Breast epithelium (tissue), 4 donors: ENCODE measurements at places on chromosomes 5 and 9. TPM values are rescaled to one million over a fixed set of nuclear protein-coding genes. Genes with fewer than 3 reads are reported as not detected.
A peak's percentile ranks its signal among the peaks of the same experiment; 100 is the strongest.

DNA sequence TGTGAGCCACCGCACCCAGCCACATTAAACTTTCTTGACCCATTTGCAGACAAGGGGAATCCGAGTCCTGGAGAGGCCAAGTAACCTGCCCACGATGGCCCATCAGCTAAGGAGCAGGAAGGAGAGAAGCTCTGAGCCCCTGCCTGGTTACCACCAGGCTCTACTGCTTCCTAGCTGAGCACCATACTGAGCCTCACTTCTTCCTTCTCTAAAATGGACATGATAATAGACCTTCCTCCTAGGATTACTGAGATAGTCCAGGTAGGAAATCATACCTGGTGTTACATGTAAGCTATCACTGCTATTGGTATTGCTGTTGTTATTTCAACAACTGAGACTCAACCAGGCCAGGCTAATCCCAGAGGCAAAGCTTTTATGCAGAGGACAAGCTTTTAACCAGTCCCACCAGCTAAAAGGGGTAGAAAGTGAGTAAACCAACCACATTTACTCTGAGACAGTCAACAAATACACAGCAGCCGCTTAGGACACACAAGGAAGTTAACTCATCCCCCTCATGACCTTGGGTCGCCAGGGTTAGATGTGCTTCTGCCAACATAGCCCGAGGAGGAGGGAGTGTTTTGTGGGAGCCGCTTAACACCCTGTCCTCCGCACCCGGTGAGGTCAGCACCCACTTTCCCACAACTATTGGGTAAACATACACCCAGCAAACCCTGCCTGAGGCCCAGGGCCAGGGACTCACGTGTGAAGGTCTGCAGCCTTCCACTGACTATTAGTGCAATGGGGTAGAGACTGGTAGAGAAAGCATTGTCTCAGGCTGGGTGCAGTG, 20.6 kb upstream of the PTGES start:
- peak overlapping the region; percentile 82 for H3K27ac ChIP-seq
- no peaks in the 10 kb centered on the region for H3K27me3 ChIP-seq
- peaks cover 8% of the 10 kb centered on the region for H3K4me1 ChIP-seq
- no peaks in the 10 kb centered on the region for H3K36me3 ChIP-seq
- no peak overlapping the region for H3K4me3 ChIP-seq

- H3K27ac ChIP-seq: no peak overlapping the region
- H3K4me1 ChIP-seq: no peaks in the 10 kb centered on the region
- no peaks in the 10 kb centered on the region for H3K36me3 ChIP-seq
- no peak overlapping the region for H3K4me3 ChIP-seq
- no peaks in the 10 kb centered on the region for H3K27me3 ChIP-seq
These were observed 105.6 kb downstream of the PPP2R2B start for GRCh38 chr5:146772881-146773466.

DNA sequence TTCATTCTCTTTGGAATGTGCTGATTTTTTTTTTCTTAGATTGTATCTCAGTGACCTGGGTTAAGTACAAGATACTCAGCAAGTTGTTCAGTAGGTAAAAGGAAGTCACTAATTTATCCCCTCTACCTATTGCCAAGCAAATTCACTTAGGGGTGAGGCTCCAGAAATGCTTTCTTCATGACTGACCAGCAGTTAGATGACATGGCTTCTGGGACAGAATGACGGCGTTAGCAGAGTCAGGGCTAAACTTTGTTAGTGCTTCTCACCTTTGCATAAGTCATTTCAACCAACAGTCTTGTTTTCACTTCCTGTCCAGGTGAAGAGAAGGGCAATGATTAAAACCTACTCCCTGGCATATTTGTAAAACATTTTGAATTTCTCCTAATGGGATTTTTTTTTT, 20.2 kb upstream of the MTAP start:
- no peaks in the 10 kb centered on the region for H3K4me1 ChIP-seq
- H3K27ac ChIP-seq: no peak overlapping the region
- DNase-seq: no peak
- no peaks in the 10 kb centered on the region for H3K36me3 ChIP-seq
- no peaks in the 10 kb centered on the region for H3K27me3 ChIP-seq
- H3K4me3 ChIP-seq: no peak overlapping the region

The ZNF462 gene
- total RNA-seq: 9.0 TPM

DNA sequence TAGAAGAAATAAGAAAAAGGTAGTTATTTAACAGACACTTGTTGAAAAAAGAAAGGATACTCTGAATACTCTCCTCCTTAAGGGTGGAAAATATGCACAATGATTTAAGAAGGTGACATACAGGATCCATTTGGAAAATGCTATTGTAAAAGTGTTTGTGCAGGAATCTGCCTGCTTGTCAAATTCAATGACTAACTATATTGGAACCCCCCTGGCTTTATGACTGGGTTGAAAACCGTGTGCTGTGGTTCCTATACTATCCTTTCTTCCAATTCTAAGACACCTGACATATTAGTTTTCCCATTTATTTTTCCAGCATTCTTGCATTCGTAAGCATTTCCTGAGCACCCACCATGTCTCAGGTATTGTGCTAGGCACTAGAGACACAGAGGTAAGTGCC, 220.0 kb downstream of the GLIS3 start:
- no peaks in the 10 kb centered on the region for H3K36me3 ChIP-seq
- no peak for DNase-seq
- no peaks in the 10 kb centered on the region for H3K4me1 ChIP-seq
- H3K27ac ChIP-seq: no peak overlapping the region
- no peak overlapping the region for H3K4me3 ChIP-seq

DNA sequence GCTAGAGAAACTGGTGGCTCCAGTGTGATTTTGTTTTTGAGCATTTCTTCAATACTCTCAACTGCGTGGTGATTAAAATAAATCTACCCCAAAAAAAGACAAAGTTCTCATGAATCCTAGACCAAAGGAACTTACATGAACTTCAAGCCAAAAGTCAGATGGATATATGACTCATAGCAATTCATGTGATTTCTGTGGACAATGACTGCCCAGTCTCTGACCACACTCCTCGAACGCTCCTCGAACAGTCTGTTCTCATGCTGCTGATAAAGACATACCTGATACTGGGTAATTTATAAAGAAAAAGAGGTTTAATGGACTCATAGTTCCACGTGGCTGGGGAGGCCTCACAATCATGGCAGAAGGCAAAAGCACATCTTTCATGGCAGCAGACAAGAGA, 46.4 kb upstream of the CEP78 start:
- no peaks in the 10 kb centered on the region for H3K36me3 ChIP-seq
- no peaks in the 10 kb centered on the region for H3K27me3 ChIP-seq
- no peaks in the 10 kb centered on the region for H3K4me1 ChIP-seq
- H3K4me3 ChIP-seq: no peak overlapping the region
- DNase-seq: no peak
- H3K27ac ChIP-seq: no peak overlapping the region

GRCh38 chr5:159657771-159658170, 258.5 kb upstream of the ADRA1B start:
- no peak overlapping the region for H3K4me3 ChIP-seq
- DNase-seq: no peak
- no peaks in the 10 kb centered on the region for H3K27me3 ChIP-seq
- H3K4me1 ChIP-seq: no peaks in the 10 kb centered on the region
- H3K36me3 ChIP-seq: no peaks in the 10 kb centered on the region

The BASP1 gene
- 50.1 TPM for total RNA-seq

GRCh38 chr5:178309271-178310013, 76.8 kb upstream of the PHYKPL start:
- no peak overlapping the region for H3K27ac ChIP-seq
- no peaks in the 10 kb centered on the region for H3K4me1 ChIP-seq
- H3K27me3 ChIP-seq: no peaks in the 10 kb centered on the region

- H3K36me3 ChIP-seq: no peaks in the 10 kb centered on the region
- no peak overlapping the region for H3K27ac ChIP-seq
- H3K4me3 ChIP-seq: no peak overlapping the region
- no peaks in the 10 kb centered on the region for H3K4me1 ChIP-seq
These were observed 55.2 kb downstream of the NMUR2 start for GRCh38 chr5:152349683-152350526.

DNA sequence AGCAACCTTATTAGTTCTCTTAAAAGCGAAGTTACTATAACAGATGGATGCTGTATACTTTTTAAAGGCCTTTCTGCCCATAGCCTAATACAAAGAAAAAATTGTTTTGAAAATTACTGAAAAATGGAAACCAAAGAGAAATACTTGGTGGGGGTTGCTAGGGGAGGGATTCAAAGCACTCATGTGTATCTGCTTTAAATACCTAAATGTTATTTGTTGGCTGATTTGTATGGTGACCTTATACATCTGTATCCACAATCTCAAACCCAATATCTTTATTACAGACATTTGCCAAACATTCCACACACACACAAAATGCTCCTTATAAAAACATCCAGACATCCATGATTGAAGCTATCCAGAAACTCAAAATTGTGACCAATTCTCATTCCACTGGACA, 172.0 kb downstream of the ADAMTS12 start:
- no peaks in the 10 kb centered on the region for H3K36me3 ChIP-seq
- H3K27ac ChIP-seq: no peak overlapping the region
- no peak overlapping the region for H3K4me3 ChIP-seq
- H3K4me1 ChIP-seq: no peaks in the 10 kb centered on the region

DNA sequence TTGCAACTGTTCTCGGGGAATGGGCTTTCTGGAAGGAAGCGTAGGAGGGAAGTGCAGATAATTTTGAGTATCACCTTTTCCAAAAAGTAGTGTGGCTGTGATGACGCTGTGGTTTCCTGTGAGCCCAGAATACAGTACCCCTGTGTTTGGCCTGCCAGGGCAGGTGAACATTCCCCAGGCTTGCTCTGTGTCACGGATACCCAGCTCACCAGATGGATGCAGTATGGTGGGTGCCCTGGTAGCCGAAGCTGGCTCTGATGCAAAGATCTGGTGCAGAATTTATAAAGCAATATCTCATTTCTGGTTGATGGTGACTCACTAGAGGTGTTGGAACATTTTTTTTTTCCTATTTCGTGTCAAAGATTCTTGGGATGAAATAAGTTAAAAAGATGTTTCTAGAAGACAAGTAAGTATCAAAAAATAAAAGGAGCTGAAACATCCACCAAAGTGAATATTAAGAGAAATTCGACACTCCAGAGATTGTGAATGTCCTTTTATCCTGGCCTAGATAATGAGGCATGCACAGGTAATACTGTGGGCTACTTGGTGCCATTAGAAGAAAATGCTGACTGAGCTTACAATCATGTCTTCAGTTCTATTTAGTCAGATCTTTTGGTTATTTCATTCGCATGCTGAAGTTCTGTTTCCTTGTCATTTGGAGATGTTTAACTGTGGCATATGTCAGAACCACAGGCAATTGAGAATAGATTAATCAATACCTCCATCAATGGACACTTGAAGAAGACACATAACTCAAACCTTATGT, 200.1 kb downstream of the GADD45G start:
- no peaks in the 10 kb centered on the region for H3K36me3 ChIP-seq
- H3K4me1 ChIP-seq: no peaks in the 10 kb centered on the region
- no peak overlapping the region for H3K27ac ChIP-seq
- H3K4me3 ChIP-seq: no peak overlapping the region

- no peaks in the 10 kb centered on the region for H3K36me3 ChIP-seq
- no peak overlapping the region for H3K27ac ChIP-seq
- no peak overlapping the region for H3K4me3 ChIP-seq
- DNase-seq: no peak
- H3K4me1 ChIP-seq: no peaks in the 10 kb centered on the region
- no peaks in the 10 kb centered on the region for H3K27me3 ChIP-seq
These were observed 41.4 kb upstream of the FAM240B start for GRCh38 chr9:38761339-38761738.

- no peaks in the 10 kb centered on the region for H3K27me3 ChIP-seq
- no peaks in the 10 kb centered on the region for H3K36me3 ChIP-seq
- no peak overlapping the region for H3K27ac ChIP-seq
- H3K4me3 ChIP-seq: no peak overlapping the region
- H3K4me1 ChIP-seq: peaks cover 3% of the 10 kb centered on the region
These were observed 608.4 kb downstream of the TLE1 start for GRCh38 chr9:81080900-81081299.

GRCh38 chr5:66661149-66661548, 65.0 kb downstream of the MAST4 start:
- H3K4me3 ChIP-seq: no peak overlapping the region
- H3K27ac ChIP-seq: no peak overlapping the region
- no peaks in the 10 kb centered on the region for H3K4me1 ChIP-seq
- no peak for DNase-seq

GRCh38 chr9:134895908-134896833, 15.6 kb downstream of the FCN2 start:
- peak overlapping the region; percentile 68 for H3K27ac ChIP-seq
- DNase-seq: peak; percentile 67
- no peak overlapping the region for H3K4me3 ChIP-seq
- no peaks in the 10 kb centered on the region for H3K36me3 ChIP-seq
- H3K27me3 ChIP-seq: no peaks in the 10 kb centered on the region

The SPINK7 gene
- not detected for total RNA-seq

The MAMDC4 gene
- 3.4 TPM for total RNA-seq

The TAL2 gene
- not detected for total RNA-seq

- DNase-seq: no peak
- H3K27ac ChIP-seq: no peak overlapping the region
- no peak overlapping the region for H3K4me3 ChIP-seq
- H3K36me3 ChIP-seq: no peaks in the 10 kb centered on the region
- H3K4me1 ChIP-seq: no peaks in the 10 kb centered on the region
These were observed 47.0 kb downstream of the KCNV2 start for GRCh38 chr9:2764353-2764752.

- no peaks in the 10 kb centered on the region for H3K4me1 ChIP-seq
- H3K36me3 ChIP-seq: no peaks in the 10 kb centered on the region
These were observed 28.3 kb upstream of the ERGIC1 start for GRCh38 chr5:172805736-172806255.

DNA sequence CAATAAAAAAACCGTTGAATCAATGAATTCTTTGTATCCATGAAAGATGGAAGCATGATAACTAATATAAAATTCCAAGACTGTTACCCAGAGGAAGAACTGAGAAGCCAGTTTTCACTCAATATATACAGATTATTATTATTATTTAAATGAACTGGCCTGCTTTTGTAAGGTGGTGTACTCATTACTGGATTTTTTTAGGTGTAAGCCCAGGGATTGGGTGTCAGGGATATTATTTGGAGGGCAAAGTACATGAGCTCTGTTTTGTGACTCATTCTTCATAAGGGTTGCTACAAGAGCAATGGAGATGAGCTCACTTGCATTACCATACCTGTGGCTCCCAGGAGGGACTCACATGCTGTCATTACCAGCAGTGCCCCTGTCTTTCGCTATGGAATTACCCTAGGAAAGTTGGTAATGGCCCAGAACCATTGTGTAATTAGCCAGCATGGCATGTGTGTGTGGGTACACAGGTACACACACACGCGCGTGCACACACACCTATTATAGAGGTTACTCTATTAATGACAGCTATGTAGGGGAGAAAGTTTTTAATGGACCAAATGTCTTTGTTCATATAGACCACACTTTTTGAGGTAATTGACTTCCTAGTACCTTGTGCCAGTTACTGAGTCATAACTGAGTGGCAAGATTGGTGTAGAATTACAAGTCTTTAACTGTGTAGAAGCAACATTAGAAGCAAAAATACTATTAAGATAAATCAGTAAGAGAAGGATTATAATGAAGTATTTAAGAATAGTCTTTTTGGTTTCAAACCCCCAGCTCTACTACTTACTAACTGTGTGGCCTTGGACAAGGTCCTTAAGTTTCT, 143.4 kb downstream of the GDNF start:
- H3K4me3 ChIP-seq: no peak overlapping the region
- no peaks in the 10 kb centered on the region for H3K27me3 ChIP-seq
- H3K27ac ChIP-seq: no peak overlapping the region

The C5orf58 gene
- 0.15 TPM for total RNA-seq
